ENCODE measurements at places on chromosomes 6 and 20.

DNA sequence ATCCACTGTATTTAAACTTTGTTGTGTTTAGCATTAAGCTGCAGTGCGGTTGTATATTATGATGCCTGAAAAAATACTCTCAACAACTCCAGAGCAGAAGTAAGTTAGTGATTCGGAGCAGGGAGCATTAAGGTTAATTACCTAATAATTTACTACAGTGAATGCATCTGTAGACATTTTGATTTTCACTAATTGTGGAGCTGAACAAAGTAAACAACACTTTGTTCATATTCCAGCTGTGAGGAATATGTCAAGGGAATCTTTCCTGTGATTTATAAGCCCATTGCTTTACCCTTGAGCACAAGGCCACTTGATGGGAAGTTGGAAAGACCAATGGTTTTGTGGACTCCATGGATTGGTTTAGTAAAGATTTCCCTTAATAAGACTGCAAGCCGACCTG is 77.1 kb downstream of the CBLN4 start:
- no peak for DNase-seq

GRCh38 chr6:52514514-52514913 is 62.3 kb downstream of the TRAM2 start:
- DNase-seq: no peak

DNA sequence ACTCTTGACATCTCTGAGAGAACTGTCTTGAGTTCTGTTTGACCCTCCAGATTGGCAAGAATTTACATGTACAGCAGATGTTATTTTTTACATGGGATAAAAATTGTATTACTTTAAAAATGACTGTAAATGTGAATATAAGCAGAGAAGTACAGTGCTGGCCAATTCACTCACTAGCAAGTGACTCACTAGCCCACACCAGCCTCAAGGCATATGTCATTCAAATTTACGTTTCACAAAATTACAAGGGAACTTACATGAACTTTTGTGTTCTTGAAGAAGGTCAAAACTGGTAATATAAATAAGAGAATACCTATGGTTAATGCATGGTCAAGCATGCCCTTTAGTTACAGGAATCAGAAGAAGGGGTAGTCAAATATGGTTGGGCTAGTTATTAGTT is 54.0 kb upstream of the HMGCLL1 start:
- DNase-seq: no peak

DNA sequence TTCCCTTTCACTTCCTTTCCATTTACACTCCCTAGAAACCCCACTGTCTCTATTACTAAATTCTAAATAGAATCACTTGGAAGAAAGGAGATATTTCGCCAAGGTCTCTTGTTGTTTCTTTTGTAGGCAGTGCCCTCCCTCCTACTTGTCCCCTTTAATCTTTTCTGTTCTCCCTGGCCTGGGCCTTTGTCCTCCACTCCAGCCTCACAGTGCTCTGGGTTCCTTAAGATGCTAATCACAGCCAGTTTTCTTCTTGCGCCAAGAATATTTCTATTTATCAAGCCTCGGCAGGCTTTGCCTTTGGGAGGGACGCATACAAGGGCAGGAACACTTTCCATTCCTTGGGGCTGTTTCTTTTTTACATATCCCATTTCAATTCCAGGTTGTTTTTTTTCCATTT is 520.6 kb upstream of the CHD6 start:
- no peak for DNase-seq

DNA sequence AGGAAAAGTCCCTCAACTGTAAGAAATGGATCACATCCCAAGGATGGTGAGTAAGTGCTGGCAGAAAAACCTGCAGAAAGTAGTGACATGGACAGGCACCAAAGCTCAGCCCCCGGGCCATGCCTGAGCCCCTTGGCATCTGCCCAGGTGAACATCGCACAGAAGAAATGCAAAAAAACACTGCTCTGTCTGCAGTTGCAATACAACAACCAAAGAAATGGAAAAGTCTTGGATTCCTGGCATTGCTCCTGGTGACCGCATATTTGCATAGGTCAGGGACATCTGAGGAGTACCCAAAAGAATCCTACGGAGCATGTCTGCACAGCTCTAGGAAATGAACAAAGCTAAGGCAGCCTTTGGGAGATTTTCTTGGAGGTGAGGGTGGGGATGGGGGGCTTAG is 63.1 kb upstream of the PTPRT start:
- DNase-seq: no peak

- DNase-seq: no peak
These were observed 10.3 kb upstream of the SERPINB1 start for GRCh38 chr6:2851727-2852513.

- no peak for DNase-seq
These were observed 82.4 kb upstream of the TAB2 start for GRCh38 chr6:149235130-149235561.

DNA sequence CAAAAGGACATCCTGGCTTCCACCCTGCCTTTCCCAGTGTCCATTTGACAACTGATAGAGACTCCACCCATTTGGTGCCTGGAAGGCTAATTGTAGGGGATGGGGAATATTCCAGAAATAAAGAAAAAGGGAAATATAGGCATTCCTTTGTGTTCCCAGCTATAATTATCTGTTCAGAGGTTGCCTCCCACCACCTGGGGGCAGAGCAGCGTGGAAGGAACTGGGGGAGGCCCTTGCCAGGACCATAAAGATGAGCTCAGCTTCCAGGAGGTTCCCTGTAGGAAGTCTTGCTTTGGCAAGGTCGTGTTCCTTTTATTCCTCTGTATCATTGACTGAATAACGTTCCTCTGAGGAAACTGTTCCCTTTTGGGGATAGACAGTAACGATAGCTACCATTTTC is 214.7 kb downstream of the TFAP2C start:
- DNase-seq: no peak

All from stimulated activated CD4-positive, alpha-beta T cell treated with anti-CD3 and anti-CD28 coated beads, Interleukin-15, amount 100 ng/mL, for 1 hour (primary cell).